Gastrocnemius medialis (tissue), 4 donors: ENCODE measurements at places on chromosomes 4 and X. TPM values are rescaled to one million over a fixed set of nuclear protein-coding genes. Genes with fewer than 3 reads are reported as not detected.

- H3K4me1 ChIP-seq, result peaks cover 5% of the 10 kb centered on the region
- no peak overlapping the region for H3K27ac ChIP-seq
- H3K27me3 ChIP-seq, result no peaks in the 10 kb centered on the region
- H3K4me3 ChIP-seq, result no peak overlapping the region
- DNase-seq, result no peak
Observed at GRCh38 chrX:23616361-23616760, 50.9 kb upstream of the PRDX4 start.

DNA sequence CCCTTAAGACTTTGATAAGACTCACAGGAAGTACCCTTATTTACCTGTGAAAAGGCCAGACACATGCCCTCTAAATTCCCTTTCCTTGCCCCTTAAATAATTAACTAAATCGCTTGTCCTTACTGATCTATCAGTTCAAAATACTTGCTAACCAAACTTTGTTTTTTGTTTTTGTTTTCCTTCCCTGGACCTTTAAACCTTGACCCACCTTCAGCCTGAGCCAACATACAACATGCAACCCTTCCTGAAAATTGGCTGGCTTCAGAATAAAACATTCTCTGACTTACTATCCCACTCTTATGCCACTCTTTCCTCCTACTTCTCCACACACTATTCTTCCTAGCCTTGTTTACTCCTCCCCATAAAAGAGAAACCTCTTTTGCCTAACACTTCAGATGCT lies 448.1 kb upstream of the TRAM1L1 start:
- H3K27me3 ChIP-seq, result no peaks in the 10 kb centered on the region
- no peaks in the 10 kb centered on the region for H3K36me3 ChIP-seq
- no peak overlapping the region for H3K4me3 ChIP-seq
- no peak for DNase-seq

- no peaks in the 10 kb centered on the region for H3K27me3 ChIP-seq
- H3K4me3 ChIP-seq, result no peak overlapping the region
- peak overlapping the region; percentile 64 for H3K27ac ChIP-seq
Observed at GRCh38 chr4:17770845-17771244, 10.6 kb downstream of the FAM184B start.

- H3K4me3 ChIP-seq, result no peak overlapping the region
- no peaks in the 10 kb centered on the region for H3K27me3 ChIP-seq
- no peak for DNase-seq
- no peaks in the 10 kb centered on the region for H3K36me3 ChIP-seq
Observed at GRCh38 chrX:6694221-6694620, 159.3 kb upstream of the VCX3A start.

DNA sequence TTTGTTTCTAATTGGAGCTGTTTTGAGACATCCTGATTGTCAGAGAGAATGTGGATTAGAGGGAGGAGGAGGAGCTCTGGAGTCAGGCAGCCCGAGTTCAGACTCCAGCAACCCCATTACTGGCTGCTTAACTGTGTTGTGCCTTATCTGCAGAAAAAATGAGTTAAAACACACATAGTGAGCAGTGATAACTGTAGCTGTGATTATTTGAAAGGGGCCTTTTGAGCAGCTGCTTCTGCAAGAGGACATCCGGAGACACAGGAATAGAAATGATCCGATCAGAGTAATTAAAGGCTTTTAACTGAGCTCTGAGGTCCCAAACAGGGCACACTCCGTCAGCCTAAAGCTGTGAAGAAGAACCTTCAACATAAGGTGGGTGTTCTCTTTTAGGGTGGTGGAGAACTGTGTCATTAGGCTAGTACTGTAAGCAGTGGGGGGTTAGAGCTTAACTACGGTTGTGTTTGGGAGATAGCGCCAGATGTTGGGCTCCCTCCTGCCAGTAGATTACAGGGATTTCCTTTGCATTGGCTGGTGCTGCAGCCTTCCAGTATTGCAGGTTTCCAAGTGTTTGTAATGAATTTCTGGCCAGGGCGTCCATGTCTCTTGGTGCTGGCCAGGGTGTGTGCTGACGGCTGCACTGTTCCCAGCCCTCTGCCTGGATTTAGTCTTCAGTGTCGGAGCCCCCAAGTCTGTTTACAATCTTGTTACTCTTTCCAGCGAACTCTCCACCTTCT lies 24.3 kb downstream of the ADD1 start:
- H3K27me3 ChIP-seq, result no peaks in the 10 kb centered on the region
- H3K36me3 ChIP-seq, result no peaks in the 10 kb centered on the region
- peak overlapping the region; percentile 78 for H3K27ac ChIP-seq
- peaks cover 99% of the 10 kb centered on the region for H3K4me1 ChIP-seq

- no peaks in the 10 kb centered on the region for H3K4me1 ChIP-seq
- no peaks in the 10 kb centered on the region for H3K36me3 ChIP-seq
- no peak overlapping the region for H3K4me3 ChIP-seq
- no peak overlapping the region for H3K27ac ChIP-seq
Observed at GRCh38 chr4:83153417-83153816, 38.9 kb upstream of the PLAC8 start.

- no peaks in the 10 kb centered on the region for H3K27me3 ChIP-seq
- DNase-seq, result no peak
- H3K4me3 ChIP-seq, result no peak overlapping the region
- peaks cover 51% of the 10 kb centered on the region for H3K36me3 ChIP-seq
- H3K27ac ChIP-seq, result no peak overlapping the region
Observed at GRCh38 chr4:48854982-48855381, 24.1 kb downstream of the OCIAD1 start.

GRCh38 chr4:37879365-37879764 lies 11.5 kb upstream of the TBC1D1 start:
- H3K27ac ChIP-seq, result no peak overlapping the region
- peaks cover 9% of the 10 kb centered on the region for H3K4me1 ChIP-seq
- DNase-seq, result no peak
- no peak overlapping the region for H3K4me3 ChIP-seq
- H3K27me3 ChIP-seq, result no peaks in the 10 kb centered on the region
- no peaks in the 10 kb centered on the region for H3K36me3 ChIP-seq

DNA sequence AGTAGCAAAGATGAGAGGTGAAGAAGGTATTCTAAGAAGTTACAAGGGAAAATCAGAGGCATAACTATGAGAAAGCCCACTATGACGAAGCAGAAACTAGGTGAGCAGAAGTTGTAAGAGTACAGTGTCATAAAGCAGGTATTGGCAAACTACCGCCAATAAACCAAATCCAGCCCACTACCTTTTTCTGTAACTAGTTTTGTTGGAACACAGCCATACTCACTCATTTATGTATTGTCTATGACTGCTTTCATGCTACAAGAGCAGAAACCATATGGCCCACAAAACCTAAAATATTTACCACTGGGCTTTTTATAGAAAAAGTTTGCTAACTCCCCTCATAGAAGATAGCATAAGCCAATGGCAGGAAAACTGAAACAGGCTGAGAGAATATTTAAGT lies 31.8 kb upstream of the ZCCHC13 start:
- no peak for DNase-seq
- H3K36me3 ChIP-seq, result no peaks in the 10 kb centered on the region
- H3K27ac ChIP-seq, result peak overlapping the region; percentile 77
- peaks cover 24% of the 10 kb centered on the region for H3K4me1 ChIP-seq
- no peak overlapping the region for H3K4me3 ChIP-seq
- H3K27me3 ChIP-seq, result no peaks in the 10 kb centered on the region

DNA sequence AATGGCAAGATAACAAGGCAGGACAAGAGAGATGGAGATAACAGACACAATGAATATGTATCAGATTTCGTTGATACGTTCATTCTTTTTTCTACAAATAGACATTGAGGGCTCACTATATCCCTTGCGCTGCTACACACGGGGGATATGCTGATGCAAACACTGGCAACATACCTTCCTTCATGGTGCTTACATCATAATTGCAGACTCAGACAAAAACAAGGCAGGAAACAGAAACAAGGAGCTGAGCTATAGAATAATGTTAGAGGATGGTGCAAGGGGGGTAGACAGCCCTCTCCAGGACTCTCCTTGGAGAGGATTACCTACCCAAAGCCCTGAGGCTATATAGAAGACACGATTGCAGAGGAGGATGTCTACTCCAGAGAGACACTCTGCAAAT lies 1069.5 kb downstream of the DMD start:
- no peak for DNase-seq
- no peaks in the 10 kb centered on the region for H3K27me3 ChIP-seq
- H3K4me3 ChIP-seq, result no peak overlapping the region
- H3K4me1 ChIP-seq, result no peaks in the 10 kb centered on the region

- no peaks in the 10 kb centered on the region for H3K36me3 ChIP-seq
- H3K27ac ChIP-seq, result no peak overlapping the region
- no peak overlapping the region for H3K4me3 ChIP-seq
- no peaks in the 10 kb centered on the region for H3K4me1 ChIP-seq
Observed at GRCh38 chrX:30219372-30219771, 4.0 kb downstream of the MAGEB2 start.

DNA sequence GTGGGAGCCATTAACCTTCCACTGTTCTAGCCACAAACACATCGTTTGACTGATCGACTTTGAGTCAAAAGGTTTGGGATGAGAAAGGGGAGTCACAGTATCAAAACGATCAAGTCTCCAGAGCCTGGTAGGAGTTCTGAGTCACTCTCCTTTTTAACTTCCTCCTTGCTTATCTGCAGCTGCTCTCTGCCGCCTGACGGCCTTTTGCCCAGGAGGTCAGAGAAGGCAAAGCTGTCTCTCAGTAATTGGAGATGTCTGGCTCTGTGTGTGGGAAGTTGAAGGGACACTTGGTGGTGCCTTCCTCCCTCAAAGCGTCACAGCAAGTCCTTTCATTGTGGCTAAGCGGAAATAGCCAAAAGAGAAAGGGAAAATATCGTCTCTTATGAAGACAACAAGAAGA lies 63.1 kb downstream of the ANOS1 start:
- H3K27ac ChIP-seq, result peak overlapping the region; percentile 76
- peaks cover 4% of the 10 kb centered on the region for H3K4me1 ChIP-seq
- no peaks in the 10 kb centered on the region for H3K36me3 ChIP-seq
- H3K4me3 ChIP-seq, result no peak overlapping the region

GRCh38 chr4:182449930-182450439 lies 206.8 kb downstream of the TENM3 start:
- H3K27ac ChIP-seq, result peak overlapping the region; percentile 85
- H3K27me3 ChIP-seq, result no peaks in the 10 kb centered on the region
- DNase-seq, result no peak
- no peaks in the 10 kb centered on the region for H3K36me3 ChIP-seq
- peaks cover 27% of the 10 kb centered on the region for H3K4me1 ChIP-seq

- no peak overlapping the region for H3K4me3 ChIP-seq
- no peaks in the 10 kb centered on the region for H3K36me3 ChIP-seq
- no peaks in the 10 kb centered on the region for H3K27me3 ChIP-seq
- DNase-seq, result no peak
Observed at GRCh38 chrX:149371986-149372385, 133.1 kb downstream of the IDS start.

DNA sequence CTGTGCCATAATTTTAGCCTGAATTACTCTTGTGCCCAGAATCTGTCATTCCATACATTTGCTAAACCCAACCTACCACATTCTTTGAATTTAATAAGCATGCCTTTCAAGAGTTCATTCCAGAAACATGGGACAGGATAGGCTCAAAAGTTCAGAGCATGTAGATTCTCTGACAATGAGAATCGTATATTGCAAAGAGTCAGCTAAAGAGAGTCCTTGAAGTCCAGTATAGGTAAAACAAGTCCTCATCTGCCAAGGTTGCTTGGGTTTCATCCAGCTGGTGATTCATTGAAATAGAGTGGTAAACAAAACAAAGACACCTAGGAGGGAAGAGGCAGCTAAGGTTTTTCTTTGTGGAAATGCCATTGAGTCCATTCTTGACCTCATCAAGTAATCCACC lies 249.3 kb upstream of the DIPK2B start:
- H3K4me1 ChIP-seq, result no peaks in the 10 kb centered on the region
- H3K4me3 ChIP-seq, result no peak overlapping the region
- no peaks in the 10 kb centered on the region for H3K27me3 ChIP-seq
- no peak for DNase-seq
- no peak overlapping the region for H3K27ac ChIP-seq

GRCh38 chr4:71333960-71334359 lies 4.9 kb upstream of the SLC4A4 start:
- H3K27me3 ChIP-seq, result no peaks in the 10 kb centered on the region
- H3K4me1 ChIP-seq, result no peaks in the 10 kb centered on the region
- no peak overlapping the region for H3K4me3 ChIP-seq
- no peak for DNase-seq

CDS1 gene
- not detected for total RNA-seq

UGT2B10 gene
- total RNA-seq, result not detected

CTAG2 gene
- total RNA-seq, result not detected

TSPAN7 gene
- 38.1 TPM for total RNA-seq

MTMR8 gene
- 0.46 TPM for total RNA-seq
